ENCODE measurements at places on chromosomes 4 and X.

GRCh38 chr4:67456577-67457196 is 88.6 kb downstream of the CENPC start:
- no peak for DNase-seq

GRCh38 chr4:499567-499966 is 557 bp downstream of the PIGG start:
- no peak for DNase-seq

DNA sequence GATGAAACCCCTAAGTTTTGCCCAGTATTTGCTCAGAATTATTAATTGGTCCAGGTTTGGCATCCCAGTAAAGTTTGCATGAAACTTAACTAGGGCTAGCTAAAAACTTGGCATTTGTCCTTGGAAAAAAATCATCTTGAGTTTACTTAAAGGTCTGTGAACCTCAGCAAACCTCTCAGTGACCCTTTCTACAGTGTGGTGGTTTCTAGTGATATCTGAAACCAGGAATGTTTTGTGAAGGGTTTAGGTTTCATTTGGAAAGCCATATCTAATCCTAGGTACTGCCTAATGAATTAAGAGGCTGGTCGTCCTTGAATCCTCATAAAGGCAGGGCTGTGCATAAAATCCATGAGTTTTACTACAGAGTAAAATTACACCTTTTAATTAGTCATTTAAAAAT is 218.5 kb upstream of the ANKRD50 start:
- no peak for DNase-seq

DNA sequence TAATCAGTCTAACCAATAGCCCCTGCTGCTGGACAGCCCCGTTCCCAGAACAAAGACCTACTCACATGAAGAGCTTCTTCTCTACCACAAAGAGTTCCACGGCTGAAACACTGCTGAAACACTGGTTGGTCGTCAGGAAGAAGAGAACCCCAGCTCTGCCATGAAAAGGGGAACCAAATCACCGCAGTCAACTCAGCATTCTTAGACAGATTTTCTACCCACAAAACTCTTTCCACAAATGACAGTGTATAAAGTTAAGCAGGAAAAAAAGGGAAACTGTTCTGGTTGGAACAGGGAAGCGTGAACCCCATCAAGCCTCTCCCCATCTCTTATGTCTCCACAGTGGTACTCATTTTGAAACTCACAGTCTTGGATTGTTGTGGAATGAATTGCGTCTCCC is 57.3 kb downstream of the ABCG2 start:
- DNase-seq: no peak

GRCh38 chr4:133969202-133969848 is 232.3 kb downstream of the PABPC4L start:
- DNase-seq: no peak
